ENCODE measurements at places on chromosomes 2 and 18.

- no peak for DNase-seq
These were observed 166.5 kb upstream of the NCK2 start for GRCh38 chr2:105578166-105578565.

DNA sequence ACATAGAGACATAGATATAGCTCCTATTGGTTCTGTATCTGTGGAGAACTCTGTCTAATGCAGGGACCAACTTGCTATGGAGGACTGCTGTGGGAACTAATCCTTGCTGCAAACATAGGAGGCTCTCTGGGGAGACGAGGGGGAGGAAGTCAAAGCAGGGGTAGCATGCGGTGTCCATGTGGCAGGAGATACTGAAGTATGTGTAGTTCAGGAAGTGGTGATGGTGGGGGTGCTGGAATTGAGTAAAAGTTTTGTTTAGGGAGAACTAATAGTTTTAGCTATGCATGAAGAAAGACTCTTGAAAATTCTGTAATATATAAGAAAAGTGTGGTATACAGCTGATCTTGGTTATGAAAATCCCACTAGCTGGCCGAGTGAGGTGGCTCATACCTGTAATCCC is 62.0 kb downstream of the ANKRD44 start:
- no peak for DNase-seq

GRCh38 chr2:206079699-206080465 is 6.1 kb downstream of the INO80D start:
- DNase-seq, result no peak

DNA sequence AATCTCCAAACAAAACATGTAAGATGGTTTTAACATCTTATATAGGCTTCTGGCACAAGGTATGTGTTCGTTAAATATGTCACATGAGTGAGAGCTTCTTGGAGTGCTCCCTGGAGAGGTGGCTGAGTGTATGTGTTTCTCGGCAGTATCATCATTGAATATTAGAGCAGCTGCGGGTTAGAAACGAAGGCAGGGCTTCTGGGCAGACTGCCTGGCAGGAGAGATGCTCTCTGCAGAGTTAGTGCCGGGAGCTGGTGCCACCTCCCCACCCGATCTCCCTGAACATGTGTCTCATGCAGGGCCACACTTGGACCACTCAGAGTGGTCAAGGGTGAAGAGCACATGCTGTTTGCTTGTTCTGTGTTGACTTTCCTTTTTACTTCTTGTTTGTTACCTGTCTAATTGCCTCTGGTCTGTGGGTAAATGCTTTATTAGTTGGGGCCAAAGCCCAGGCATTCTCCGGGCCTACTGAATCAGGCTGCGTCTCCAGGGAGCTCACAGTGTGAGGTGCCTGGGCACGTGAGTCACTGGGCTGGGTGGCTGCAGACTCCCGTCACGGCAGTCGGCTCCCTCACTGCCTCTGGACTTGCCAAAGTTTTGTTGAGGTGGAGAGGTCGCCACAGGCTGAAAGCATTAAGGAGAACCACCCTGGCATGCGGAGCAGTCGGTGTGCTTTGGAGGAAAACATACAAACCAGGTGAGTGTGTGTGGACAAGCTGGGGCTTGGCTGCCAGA is 246.6 kb downstream of the FHOD3 start:
- DNase-seq, result no peak

GRCh38 chr2:236938126-236938525 is 147.6 kb upstream of the COPS8 start:
- DNase-seq, result no peak

GRCh38 chr2:161391737-161392506 is 24.2 kb upstream of the TBR1 start:
- no peak for DNase-seq

DNA sequence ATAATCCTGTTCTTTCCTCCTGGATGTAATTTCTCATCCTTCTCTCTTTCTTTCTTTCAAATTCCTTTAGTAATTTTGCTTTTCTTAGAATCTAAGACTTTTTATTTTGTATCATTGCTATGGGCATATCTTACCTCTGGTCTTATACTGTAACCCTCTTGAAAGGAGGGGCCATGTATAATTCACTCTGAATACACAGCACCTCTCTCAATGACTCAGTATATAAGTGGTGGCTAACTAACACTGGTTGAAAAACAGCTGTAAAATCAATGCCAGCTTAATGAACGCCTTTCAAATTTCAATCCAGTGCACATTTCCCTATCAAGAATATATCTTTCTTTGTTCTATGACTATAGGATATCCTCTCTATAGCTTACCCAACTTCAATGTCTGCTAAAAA is 53.7 kb downstream of the CWC22 start:
- DNase-seq, result no peak

DNA sequence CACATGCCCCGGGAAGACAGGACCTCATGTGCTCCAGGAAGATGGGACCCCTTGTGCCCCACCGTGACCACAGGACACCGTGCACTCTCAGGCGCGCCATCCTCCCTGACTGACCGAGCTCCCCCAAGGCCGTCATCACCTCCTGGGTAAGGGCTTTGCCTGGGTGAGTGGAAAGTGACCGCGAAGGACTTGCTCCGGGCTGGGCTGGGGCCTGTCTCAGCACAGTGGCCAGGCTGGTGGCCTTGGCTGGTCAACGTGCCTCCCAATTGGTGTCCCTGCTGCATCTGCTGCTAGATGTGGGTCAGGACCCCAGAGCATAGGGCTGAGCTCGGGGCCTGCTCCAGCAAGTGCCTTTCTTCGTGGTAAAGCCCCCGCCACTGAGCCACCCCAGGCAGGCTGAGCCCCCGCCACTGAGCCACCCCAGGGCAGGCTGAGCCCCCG is 69.7 kb upstream of the CTDP1 start:
- DNase-seq, result no peak

DNA sequence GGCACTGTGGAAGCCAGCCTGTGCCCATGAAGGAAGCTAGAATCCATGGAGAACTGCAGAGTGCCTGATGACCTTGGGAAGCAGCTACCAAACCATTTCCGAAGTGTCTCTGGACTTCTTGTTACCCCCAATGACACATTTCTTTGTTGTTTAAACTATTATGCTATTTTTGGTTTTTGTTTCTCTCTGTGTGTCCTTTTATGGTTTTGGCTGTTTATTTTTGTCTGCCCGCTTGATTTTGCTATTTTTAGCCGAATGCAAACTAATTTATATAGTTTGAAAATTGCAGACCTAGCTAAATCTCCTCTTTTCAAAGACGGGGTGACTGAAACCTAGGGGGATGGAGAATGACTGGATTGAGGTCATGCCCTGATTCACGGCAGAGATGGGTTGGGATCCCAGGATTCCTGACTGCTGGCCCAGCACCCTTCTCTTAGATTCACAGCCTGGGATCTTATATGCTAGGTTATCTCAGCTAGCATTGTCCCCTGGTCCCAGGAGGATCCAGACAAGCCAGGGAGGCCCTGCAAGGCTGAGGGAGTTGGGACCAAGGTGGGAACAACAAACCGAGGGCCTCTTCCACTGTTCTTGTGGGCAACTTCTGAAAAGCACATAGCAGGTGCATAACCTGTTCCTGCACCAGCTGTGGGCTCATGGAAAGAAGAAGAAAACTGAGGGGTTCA is 116.3 kb upstream of the HAAO start:
- no peak for DNase-seq

- DNase-seq, result no peak
These were observed 50.4 kb downstream of the EML6 start for GRCh38 chr2:54773838-54774237.

DNA sequence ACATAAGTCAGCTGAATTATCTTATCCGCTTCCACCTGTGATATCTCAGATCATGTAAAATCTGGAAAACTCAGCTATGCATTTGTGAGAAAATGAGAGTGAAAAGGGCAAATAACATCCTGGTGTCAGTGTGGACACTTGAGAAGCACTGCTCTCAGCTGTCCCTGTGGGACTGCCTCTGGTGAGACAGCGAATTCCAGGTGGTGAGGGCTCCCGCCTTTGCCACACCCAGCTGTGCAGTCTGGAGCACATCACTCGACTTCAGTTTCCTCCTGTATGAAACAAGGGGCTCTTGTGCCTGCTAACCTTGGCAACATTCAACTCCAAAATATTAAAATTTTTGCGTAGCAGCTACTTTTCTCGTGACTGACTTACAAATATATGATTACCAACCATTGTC is 194.9 kb upstream of the BOD1L2 start:
- no peak for DNase-seq

GRCh38 chr2:8546612-8547283 is 135.1 kb upstream of the ID2 start:
- no peak for DNase-seq

- no peak for DNase-seq
These were observed 43.2 kb downstream of the TMEM18 start for GRCh38 chr2:634041-634440.

DNA sequence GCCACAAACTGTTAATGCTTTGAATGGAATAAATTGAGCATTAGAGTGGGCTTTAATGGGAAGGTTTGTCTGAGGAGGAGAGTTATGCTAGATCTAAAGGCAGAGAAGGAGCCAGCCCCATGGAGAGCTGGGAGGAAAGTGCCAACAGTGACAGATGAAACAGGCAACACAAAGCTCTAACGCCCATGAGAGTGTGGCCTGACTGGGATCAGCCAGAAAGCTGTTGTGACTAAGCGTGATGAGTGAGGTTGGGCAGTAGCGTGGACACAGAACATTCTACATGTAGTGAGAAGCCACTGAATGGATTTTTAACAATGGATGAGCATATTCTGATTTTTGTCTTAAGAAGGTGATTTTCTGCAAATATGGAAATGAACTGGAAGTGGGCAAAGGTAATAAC is 185.3 kb upstream of the SIX2 start:
- DNase-seq, result no peak

DNA sequence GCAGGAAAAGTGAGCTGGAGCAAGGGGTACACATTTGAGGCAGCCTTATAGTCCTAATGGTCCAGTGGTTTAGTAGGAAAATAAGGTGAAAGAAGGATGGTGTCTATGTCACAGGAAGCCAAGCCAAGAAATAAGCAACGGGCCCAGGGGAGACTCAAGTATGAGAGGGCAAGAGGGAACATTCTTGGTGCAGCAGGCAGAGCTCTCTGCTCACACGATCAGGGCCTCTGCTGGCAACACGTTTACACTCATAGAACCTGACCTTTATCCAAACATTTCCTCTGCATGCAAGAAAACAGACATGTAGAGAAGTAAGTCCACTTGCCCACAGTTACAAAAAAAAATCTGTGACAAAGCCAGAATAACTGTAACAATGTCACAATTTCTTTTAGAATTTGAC is 32.6 kb upstream of the LRRC30 start:
- no peak for DNase-seq

- no peak for DNase-seq
These were observed 107.1 kb upstream of the PKDCC start for GRCh38 chr2:41940745-41941063.

- DNase-seq, result no peak
These were observed 148.0 kb downstream of the CCDC85A start for GRCh38 chr2:56331810-56332209.

DNA sequence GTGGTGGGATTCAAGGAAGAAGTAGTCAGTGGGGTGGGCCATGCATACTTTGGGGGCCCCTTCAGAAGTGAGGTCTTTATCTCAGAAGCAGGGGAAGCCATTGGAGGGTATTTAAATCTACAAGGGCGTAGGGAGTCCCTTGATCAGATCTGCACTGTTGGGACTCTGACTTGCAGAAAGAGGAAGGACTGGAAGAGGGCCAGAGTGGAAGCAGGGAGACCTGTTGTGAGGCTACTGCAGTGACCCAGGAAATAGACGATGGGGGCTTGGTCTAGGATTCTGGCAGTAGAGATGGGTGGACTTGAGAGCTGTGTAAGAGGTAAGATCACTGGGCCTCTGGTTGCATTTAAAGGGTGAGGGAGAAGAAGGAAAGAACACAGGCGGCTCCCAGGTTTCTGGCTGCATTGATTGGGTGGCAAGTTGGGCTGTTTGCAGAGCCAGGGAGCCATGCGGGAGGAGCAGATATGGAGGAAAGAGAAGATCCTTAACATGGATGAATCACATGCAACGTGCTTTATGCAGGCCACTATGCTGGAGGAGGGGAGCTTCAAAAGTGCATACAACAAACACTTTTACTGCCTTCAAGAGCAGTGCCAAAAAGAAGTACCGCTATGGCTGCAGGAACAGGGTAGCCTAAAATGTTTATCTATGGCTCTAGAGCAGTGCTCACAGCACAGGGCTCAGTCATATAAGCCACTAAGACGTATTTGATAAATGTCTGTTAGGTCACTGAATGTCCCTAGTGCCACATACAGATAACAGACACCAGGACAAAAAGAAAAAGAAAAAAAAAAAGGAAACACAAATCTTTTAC is 2.3 kb downstream of the SFXN5 start:
- DNase-seq, result no peak

DNA sequence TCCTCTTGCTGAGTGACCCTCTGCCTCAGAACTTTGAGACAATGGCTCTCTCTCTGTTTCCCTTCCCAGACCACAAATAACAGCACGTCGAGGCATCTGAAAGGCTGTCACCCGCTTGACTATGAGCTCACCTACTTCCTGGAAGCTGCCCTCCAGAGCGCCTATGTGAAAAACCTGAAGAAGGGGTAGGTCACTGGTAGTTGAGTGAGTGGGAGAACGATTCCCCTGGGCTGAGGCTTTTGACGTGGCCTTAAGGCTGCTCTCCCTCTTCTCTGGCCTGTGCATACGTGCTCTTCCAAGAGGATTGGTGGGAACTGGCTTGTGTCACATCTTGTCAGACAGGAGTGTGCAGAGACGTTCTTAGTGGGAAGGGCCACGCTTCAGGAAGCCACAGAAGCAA is 63.1 kb upstream of the MCFD2 start:
- DNase-seq, result no peak

- DNase-seq, result no peak
These were observed 1330.0 kb upstream of the CELF4 start for GRCh38 chr18:38895560-38895959.

DNA sequence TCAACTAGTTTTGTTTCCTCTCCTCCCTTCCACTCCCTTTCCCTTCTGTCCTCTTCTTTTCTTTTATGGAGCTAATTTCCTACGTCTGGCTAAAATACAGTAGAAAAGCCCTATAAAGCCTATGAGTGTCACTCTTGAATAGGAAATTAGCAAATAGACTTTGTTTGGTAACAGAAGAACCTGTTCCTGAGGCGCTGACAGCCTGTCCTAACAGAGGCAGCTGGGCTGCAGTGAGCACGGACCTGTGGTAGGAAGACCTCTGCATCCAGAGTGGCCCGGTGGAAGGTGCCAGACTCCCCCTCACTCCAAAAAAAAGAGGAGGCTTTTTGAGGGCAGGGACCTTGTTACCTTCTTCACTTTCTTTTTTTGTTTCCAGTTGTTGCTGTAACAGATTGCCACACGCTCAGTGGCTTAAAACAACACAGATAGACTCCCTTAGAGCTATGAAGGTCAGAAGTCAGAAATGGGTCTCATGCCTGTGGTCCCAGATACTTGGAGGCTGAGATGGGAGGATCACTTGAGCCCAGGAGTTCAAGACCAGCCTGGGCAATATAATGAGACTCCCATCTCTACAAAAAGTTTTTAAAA is 81.2 kb upstream of the TXNDC2 start:
- DNase-seq, result no peak

GRCh38 chr2:240624950-240625621 is at the start of gene GPR35:
GPR35 (plus strand) TSS chr2:240625480; CDS start chr2:240629953, 4,473 bp downstream.
- DNase-seq, result peak; percentile 39

- no peak for DNase-seq
These were observed 91.3 kb downstream of the MEIS1 start for GRCh38 chr2:66526180-66526579.

Measured in T-helper 2 cell (primary cell).